ENCODE measurements at places on chromosomes 5 and 9.

DNA sequence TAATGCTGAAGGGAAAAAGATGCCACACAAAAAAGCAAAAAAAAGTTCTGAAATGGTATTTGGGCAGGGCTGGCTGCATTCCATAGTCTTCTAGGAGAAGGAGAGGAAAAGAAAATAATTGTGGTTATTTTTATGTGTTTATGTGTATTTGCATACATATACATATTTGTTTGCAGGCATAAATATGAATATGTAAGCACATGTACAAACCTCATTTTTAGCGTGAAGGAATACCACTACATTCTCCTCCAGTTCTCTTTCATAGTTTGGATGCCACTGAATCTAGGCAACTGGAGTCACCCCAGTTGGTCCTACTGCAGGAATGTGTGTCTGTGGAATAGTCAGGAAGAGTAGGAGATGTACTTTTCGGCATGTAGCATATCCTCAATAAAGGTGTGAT lies 181.1 kb downstream of the YTHDC2 start:
- no peak for DNase-seq

GRCh38 chr9:127182901-127183746 lies 60.7 kb upstream of the ANGPTL2 start:
- DNase-seq = no peak

DNA sequence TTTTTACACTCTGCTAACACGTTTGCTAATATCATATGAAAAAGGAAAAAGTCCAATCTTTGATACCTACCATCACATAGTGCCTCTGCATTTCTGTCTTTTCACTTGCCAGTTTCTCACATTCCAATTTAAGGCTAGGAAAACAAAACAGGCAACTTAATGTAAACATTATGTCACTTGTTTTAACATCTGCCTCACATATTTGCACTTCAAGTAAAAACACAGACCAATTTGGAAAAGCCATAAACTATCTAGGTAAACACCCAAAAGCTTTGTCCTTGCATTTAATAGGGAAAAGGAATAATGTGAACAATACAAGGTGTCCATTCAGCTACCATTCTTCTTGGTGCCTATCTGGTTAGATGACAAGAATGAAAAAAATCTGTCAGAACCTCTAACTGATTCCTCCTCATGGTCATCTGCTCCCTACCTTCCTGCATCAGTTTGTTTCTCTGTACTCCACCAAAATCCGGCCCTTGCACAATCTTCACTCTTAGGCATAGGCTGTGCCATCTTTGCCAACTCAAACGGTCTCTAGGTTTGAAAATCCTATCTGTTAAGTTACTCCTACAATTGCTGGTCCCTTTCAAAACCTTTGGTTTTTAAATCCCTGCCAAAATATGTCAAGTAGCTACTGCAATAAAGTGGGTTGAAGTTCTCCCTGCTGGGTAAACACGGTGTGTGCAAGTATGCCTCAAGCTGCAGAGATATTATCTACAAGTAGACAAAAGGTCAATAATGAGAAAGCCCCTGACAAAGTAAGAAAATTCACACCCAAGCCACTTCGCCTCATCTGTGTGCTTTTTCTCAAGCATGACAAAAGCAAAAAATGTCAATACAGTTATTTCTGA lies 3.4 kb downstream of the TLE1 start:
- DNase-seq = no peak

DNA sequence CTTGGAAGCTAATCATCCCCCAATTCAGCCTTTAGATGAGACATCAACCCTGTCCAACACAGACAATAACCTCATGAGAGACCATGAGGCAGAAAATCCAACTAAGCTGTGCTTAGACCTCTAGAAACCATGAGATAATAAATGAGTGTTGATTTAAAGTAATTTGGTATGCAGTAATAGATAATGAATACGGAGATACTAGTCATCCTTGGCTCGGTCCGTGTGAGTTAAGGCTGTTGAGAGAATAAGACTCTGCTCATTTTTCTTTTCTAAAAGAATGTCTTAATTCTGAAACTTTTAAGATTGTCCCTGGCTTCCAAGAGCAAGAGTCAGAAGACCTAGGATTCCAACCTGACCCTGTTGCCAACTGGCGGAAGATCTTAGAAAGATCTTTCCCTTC lies 6.1 kb downstream of the TNC start:
- DNase-seq = no peak

GRCh38 chr9:110650991-110651411 lies 17.6 kb upstream of the MUSK start:
- DNase-seq = peak; percentile 75

DNA sequence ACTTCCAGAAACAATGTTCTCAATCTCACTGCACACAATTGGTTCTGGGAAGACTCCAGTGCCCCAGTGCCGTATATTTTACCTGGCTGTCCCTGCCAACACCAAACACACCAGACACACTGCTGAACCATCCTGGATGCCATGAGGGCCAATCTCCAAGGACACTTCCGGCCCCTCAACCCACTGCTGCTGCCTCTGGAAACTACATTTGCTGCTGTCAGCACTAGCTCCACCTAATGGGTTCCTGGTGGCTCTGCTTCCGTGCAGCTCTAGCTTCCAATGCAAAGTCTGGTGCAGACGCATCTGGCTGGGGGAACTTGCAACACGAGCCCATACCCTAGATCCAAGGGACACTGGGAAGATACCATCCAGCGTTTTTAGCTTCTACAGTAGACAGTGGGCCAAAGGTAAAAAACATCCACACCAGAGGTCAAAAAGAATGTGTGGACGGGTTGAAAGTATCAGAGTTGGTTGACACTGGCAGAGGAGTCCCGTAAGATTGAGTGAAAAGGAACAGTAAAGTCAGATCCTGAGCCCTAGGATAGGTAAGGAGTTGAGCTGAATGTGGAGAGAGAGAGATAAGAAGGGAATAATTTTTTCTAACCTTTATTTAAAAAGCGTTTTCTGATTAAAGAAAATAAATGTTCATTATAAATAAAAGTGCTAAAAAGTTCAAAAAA lies 99.7 kb upstream of the KIF2A start:
- DNase-seq = no peak

- DNase-seq = no peak
Observed at GRCh38 chr9:128057724-128058409, 9.3 kb downstream of the NAIF1 start.

DNA sequence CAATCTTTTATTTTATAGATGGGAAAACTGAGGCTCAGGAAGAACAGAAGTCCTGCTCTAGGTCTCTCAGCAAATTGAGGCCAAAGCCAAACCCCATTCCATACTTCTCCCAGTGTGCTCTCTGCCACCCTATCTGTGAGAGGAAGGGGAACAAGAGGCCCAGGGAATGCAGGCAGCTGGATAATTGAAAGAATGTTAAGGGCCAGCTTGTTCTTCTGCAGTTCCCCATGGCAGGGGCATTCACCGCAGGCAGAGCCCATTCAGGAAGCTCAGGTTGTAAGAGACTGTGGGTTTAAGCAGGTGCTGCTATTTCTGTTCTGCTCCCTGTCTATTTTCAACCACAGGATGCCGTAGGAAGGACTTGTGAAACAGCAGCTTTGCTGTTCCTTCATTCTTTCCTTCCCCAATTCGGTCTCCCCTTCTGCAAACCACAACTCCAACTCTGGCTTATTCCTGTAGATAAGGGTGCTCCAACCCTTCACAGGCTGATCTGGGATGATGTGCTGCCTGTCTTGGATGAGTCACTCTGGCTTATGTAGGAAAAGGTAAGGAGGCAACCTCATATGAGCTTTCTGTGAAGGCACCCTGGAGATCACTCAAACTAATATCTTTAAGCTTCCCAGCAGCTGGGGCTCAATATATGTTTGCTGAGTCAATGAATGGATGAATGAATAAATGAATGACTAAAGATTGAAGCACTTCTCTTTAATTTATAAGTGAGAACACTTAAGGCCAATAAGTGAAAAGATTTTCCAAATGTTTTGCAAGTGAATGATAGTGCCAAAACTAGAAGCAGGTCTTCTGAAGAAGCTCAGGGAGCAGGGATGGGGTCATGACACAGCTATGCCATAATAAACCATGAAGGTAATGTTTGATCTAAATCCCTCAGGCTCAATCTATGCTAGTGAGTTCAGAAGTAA lies 377.6 kb downstream of the BRINP1 start:
- no peak for DNase-seq

GRCh38 chr5:109929911-109930310 lies 240.2 kb downstream of the MAN2A1 start:
- no peak for DNase-seq

- DNase-seq = no peak
Observed at GRCh38 chr9:137070201-137070905, at the start of gene SAPCD2. SAPCD2 (minus strand) TSS chr9:137070557; CDS start chr9:137070460, 97 bp downstream.

GRCh38 chr5:137995077-137995748 lies 37.7 kb downstream of the FAM13B start:
- DNase-seq = peak; percentile 19

GRCh38 chr9:89009546-89009840 lies 18.2 kb downstream of the S1PR3 start:
- DNase-seq = no peak

GRCh38 chr5:178791976-178792375 lies 61.5 kb upstream of the ZNF354A start:
- no peak for DNase-seq

DNA sequence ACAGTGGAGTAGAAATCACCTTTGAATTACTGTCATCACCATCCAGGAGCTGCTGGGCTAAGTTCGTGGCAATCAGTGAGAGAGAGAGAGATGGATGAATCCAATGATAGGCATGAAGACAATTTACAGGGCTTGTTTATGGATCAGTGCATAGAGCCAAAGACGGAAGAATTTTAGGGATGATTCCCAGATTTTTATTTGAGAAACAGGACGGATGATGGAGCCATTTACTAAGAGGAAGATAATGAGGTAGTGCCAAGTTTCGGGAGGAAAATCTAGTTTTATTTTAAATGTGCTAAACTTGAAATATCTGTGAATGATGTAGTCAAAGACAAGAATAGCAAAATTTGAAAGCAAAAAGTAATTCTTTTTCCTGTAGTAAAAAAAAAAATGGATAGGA lies 394.2 kb upstream of the PAPPA start:
- DNase-seq = no peak

- no peak for DNase-seq
Observed at GRCh38 chr5:96433066-96433447, at the start of gene PCSK1. PCSK1 (minus strand) TSS chr5:96433248; CDS start chr5:96433042, 206 bp downstream.

GRCh38 chr9:109981091-109981490 lies 201.1 kb downstream of the PALM2AKAP2 start:
- DNase-seq = no peak

DNA sequence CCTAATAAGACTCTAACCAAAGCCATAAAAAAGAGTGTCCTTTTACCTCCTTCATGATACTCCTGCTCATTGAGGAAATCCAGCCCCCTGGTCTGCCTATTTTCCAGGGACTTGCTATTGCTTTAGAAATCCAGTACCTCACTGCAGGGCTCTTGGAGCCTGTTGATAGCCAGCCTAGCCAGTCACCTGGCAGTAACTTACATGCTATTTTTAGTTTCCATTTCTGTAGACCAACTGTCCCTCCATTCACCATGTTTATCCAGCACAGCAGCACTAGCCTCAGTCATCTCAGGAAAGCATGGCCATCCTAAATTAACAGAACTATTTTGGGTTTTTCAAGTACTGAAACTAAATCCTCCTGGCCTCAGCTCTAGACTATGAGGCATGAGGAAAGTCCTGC lies 91.5 kb upstream of the PHF24 start:
- no peak for DNase-seq

GRCh38 chr5:167392240-167392639 lies 899.2 kb upstream of the WWC1 start:
- no peak for DNase-seq

DNA sequence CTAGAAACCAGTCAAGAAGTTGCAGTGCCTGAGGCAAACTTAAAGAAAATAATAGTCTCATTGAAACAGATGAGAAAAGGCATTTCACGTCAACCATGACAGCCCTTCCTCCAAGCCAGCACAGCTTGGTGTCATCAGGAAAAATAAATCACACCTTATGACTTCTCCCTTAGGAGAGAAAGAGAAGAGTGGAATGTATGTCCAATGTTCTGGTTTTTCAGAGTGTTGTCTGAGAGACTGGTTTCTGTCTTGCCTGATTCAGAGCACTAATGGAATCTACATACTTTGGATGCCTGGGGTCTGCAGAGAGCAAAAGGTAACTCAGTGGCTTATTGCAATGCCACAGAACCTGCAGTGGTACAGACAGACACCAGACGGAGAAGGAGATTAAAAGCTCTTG lies 105.5 kb upstream of the PDE4D start:
- peak; percentile 59 for DNase-seq

DNA sequence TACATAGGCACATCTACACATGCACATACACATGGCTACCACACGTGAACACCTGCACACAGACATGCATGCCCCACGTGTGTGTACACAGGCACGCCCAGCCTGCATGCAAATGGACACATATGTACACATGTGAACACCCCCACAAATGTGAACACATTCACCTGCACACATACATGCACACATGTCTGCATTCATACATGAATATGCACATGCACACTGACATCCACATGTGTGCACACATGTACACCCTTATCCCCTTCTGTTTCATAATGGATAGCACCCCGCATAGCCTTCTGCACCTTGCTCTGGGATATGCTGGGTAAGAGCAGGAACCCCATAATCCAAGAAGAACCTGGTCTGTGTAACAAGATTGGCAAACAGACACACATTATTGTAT lies 66.2 kb downstream of the WNK2 start:
- no peak for DNase-seq

- DNase-seq = no peak
Observed at GRCh38 chr5:30997681-30998080, 195.8 kb upstream of the CDH6 start.

DNA sequence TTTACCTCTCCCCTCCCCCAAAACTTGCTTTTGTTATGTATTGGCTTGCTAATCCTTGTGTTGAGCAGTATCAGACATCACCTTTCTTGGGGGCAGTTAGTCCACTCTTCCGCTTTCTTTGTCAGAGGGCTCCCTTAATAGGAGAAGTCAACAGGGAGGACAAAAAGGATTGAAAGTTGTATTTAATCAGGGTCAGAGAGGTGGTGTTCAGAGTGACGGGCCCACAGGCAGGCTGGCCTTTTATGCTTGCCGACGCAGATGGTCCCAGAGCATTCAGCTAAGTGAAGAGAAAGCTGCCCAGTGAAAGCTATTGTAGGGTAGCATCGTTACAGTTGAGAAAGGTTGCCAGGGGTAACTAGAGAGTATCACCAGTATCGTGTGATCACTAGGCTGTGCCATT lies 131.1 kb downstream of the ZCCHC7 start:
- no peak for DNase-seq

- DNase-seq = no peak
Observed at GRCh38 chr5:72467461-72467860, 39.7 kb downstream of the ZNF366 start.

GRCh38 chr9:114431003-114431402 lies 43.2 kb upstream of the AKNA start:
- no peak for DNase-seq

- DNase-seq = no peak
Observed at GRCh38 chr9:121365564-121365963, 4.5 kb downstream of the STOM start.

- no peak for DNase-seq
Observed at GRCh38 chr5:132549576-132549975, 6.3 kb upstream of the IL5 start.

- DNase-seq = no peak
Observed at GRCh38 chr9:124941679-124942561, 1.0 kb upstream of the GOLGA1 start.

- no peak for DNase-seq
Observed at GRCh38 chr5:156149213-156149612, 177.8 kb upstream of the SGCD start.

- peak; percentile 43 for DNase-seq
Observed at GRCh38 chr5:28281351-28281750, 1243.0 kb upstream of the CDH9 start.

All from non-pigmented ciliary epithelial cell (primary cell).